ENCODE measurements at places on chromosomes 2 and 18.

- no peak for DNase-seq
These were observed 244.3 kb downstream of the GLI2 start for GRCh38 chr2:120979921-120980320.

- no peak for DNase-seq
These were observed 42.7 kb downstream of the NPPC start for GRCh38 chr2:231883468-231883881.

GRCh38 chr2:105868060-105868459, 123.3 kb downstream of the NCK2 start:
- no peak for DNase-seq

- no peak for DNase-seq
These were observed 678.3 kb downstream of the NYAP2 start for GRCh38 chr2:226077841-226078240.

GRCh38 chr18:69172046-69172445, 228.6 kb upstream of the DOK6 start:
- peak; percentile 5 for DNase-seq

DNA sequence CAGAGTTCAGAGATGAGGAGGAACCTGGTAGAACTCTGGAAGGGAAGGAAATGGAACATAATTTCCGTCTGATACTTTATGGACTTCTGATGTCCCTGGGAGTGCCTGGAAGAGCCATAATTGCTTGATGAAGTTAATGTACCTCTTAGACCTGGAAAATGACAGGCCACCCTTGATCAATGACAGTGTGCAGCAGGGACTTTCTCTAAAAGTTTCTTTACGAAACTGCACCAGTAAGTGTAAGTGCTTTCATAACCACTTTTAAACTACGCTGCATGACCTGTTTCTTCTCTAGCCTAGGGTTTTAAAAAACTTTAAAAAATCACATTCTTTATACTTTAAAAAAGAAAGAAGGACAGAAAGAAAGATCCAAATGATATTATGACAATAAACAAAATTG, 164.5 kb downstream of the LPIN1 start:
- DNase-seq, result no peak

DNA sequence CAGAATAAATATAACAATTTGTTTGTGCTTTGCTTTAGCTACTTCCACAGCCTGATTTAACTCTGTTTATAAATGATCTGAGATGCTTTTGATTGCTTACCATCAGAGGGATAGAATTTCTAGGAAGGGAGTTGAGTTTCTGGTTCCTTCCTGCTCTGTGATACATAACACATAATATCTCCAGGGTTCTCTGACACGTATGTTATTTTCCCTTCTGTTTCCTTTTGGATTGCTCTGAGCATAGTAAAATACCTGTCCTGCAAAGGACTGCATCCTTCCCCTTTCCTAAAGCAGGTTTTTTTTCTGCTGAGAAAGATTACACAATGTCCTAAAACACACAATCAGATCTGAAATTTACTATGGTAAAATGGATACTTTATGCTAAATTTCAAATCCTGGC, 76.1 kb downstream of the CABYR start:
- DNase-seq, result no peak

Measured in cardiac fibroblast (primary cell).